ENCODE measurements at places on chromosomes 7 and 10. TPM values are rescaled to one million over a fixed set of nuclear protein-coding genes. Genes with fewer than 3 reads are reported as not detected.

Gene ANKRD61
- not detected for total RNA-seq

Gene IFIT1
- 13.7 TPM for total RNA-seq

Gene CABCOCO1
- total RNA-seq, result 0.83 TPM

Gene ZMIZ1
- total RNA-seq, result 22.1 TPM

Measured in smooth muscle cell of bladder (primary cell).